ENCODE measurements at places on chromosomes 2 and 18.

GRCh38 chr2:72089028-72089427 is 58.6 kb downstream of the CYP26B1 start:
- DNase-seq: no peak

DNA sequence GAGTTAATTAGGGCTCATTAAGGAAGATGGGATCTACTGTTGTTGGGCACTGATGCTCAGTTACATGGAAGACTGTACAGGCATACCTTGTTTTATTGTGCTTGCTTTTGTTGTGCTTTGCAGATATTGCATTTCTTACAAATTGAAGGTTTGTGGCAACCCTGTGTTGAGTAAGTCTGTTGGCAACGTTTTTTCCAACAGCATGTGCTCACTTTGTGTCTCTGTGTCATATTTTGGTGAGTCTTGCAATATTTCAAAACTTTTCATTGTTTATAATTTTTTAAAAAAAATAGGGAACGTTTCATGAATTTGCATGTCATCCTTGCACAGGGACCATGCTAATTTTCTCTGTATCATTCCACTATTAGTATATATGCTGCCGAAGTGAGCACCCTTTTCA is 15.6 kb downstream of the PHLPP1 start:
- DNase-seq: no peak

DNA sequence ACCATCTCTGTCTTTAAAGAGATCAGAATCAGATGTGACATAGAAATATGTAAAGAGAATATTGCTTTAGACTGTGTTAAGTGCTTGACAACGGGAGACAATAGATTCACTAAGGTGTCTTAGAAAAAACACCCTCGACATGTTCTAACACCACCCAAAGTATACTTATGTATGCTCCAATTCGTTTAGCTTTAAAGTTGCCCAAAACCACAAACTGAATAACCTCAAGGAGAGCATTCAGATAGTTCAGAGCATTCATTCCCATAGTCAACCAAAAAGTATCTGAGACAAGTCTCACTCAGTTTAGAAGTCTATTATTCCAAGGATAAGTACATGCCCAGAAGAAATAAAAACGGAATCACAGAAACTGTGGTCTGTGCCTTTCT is 96.4 kb downstream of the KYNU start:
- no peak for DNase-seq

GRCh38 chr2:121288454-121289231 is 3.6 kb upstream of the TFCP2L1 start:
- no peak for DNase-seq

- DNase-seq: no peak
Observed at GRCh38 chr18:49139766-49140165, 189.0 kb upstream of the SMAD7 start.

DNA sequence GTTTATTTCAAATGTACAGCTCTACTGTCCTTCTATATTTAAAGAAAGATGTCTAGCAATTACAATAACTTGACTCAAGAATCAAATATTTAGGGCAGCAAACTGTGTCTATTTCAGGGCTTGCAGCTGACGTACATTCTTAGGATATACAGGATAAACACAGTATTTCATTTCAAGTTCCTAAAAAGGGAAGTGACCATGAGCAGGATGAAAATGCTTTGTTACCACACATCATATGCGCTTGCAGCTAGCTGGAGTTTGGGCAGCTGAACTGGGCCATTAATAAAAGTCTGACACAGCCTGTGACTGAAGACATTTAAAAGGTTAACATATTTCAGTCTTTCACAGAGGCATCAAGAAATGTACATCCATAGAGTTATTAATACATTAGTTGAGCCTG is 264.6 kb upstream of the TRIB2 start:
- DNase-seq: no peak

- DNase-seq: no peak
Observed at GRCh38 chr2:207180741-207181140, 15.0 kb upstream of the KLF7 start.

GRCh38 chr18:43277164-43277600 is at the start of gene SYT4:
TSS of gene SYT4 (minus strand) at chr18:43277490. CDS start at chr18:43277281, 209 bp downstream.
- no peak for DNase-seq

DNA sequence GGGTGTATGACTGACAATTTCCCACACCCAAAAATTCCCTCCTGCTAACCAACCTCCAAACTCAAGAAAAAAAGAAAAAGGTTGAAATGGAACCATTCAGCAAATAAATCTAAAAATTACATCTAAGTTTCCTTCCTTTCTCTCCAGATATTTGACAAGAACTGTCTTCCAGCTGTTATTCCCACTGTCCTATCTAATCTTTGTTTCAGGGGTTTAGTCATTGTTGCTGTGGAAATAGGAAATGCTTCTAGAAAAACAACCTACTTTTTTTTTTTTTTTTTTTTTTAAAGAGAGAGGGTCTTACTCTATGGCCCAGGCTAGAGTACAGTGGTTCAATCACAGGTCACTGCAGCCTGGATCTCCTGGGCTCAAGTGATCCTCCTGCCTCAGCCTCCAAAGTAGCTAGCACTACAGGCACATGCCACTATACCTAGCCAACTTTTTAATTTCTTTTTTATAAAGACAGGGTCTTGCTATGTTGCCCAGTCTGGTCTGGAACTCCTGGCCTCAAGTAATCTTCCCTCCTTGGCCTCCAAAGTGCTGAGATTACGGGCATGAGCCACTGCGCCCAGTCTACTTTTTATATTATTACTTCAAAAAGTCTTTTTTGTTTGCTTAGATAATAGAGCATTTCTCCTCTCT is 88.1 kb downstream of the ITSN2 start:
- no peak for DNase-seq

DNA sequence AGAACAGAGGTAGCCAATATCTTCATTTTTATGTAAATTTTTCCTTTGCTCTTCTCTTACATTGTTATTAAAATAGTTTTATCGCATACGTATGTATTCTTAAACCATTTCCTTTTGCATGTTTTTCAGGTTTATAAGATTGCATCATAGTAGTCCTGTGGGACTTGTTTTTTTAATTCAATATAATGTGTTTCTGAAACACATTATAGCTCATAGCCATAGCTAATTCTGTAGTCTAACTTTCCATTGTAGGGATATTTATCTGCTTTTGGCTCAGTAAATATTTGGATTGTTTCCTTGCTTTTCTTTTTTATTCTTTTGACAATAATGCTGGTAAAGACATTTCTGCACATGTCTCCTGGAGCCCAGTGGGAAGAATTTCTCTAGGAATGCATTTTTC is 484.3 kb downstream of the PTPRM start:
- no peak for DNase-seq

GRCh38 chr2:158486970-158487325 is 30.2 kb downstream of the PKP4 start:
- no peak for DNase-seq

DNA sequence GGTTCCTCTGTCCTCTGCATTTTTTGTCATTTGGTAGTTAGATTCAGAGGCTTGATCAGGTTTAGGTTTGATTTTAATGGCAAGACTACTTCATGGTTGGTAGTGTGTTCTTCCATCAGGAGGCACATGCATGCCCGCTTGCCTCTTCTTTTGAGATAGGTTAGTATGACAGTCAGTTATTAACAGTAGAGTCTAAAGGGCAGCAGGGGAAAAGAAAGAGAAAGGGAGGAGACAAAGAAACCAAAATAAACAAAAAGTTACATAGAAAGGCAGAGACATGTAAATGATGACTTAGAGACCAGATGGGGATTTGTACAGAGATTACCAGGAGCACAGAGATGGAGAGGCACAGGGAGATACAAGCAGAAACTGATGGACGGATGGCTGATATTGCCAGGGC is 10.2 kb upstream of the RMP24 start:
- no peak for DNase-seq

DNA sequence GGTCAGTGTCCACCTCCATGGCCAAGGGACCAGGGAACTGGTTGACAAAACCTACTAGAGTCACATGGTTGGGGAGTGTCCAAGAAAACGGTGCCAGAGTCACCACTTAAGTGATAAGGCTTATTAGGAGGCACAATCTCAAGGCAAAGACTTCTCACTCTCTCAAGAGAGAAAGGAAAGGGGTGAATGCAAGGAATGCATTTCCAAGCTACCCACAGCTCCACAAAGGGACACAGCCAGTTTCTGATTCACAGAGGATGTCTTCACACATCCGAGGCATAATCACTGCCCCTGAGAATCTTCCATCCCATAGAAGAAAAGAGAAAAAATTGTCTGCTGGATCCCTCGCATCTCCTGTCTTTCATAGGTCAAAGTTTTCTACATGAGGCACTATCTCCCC is 269.3 kb downstream of the TNS1 start:
- DNase-seq: no peak

GRCh38 chr2:223113161-223113560 is 61.2 kb downstream of the KCNE4 start:
- no peak for DNase-seq

- no peak for DNase-seq
Observed at GRCh38 chr2:205681401-205682238, 681 bp upstream of the NRP2 start.

- DNase-seq: no peak
Observed at GRCh38 chr2:47903781-47904490, 2.4 kb downstream of the FBXO11 start.

GRCh38 chr2:30768708-30769480 is 38.4 kb downstream of the CAPN13 start:
- no peak for DNase-seq
